ENCODE measurements at places on chromosomes 7 and 10.

DNA sequence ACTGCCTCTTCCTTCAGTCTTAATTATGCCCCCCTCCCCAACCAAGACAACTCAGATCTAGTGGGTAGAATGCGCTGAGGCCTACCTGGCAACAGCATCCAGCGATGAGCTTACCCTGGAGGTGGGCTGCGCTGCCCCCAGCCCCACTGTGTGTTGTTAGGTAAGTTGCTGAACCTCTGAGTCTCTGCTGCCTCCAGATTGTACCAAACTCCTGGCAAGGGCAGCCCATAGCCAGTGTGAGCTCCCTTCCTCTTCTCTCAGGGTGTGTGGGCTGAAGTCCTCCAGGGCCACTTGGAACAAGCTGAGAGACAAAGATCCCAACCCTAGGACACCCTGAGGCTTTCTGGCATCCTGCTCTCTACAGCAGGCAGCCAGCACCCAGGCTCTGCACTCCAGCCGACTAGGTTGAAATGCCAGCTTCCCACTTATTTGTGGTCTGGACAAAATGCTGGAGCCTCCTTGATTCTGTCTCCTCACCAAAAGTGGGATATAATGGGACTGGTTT lies 135.3 kb downstream of the ARHGAP22 start:
- DNase-seq = no peak

GRCh38 chr7:150586068-150586784 lies 19.0 kb downstream of the GIMAP4 start:
- DNase-seq = no peak

GRCh38 chr7:915291-916218 lies 38.9 kb downstream of the ADAP1 start:
- no peak for DNase-seq

DNA sequence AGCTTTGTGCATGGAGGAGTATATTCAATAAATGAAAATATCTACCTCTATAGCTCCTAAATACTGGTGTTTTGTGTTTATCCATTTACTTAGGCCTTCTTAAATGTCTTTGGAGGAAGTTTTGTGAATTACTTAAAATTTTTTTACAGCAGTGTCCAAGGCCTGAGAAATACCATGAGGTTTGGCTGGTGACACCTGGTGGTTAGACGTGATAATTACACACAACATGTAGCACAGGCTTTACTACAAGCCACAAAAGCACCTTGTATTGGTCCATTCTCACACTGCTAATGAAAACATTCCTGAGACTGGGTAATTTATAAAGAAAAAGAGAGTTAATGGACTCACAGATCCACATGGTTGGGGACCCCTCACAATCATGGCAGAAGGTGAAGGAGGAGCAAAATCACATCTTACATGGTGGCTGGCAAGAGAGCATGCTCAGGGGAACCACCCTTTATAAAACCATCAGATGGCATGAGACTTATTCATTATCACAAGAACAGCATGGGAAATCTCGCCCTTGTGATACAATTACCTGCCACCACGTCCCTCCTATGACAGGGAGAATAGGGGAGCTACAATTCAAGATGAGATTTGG lies 20.6 kb downstream of the HYAL4 start:
- DNase-seq = peak; percentile 54

- DNase-seq = peak; percentile 25
Measured at GRCh38 chr7:142632271-142633134, 116.8 kb upstream of the PRSS1 start.

GRCh38 chr10:10847387-10847786 lies 170.3 kb upstream of the CELF2 start:
- DNase-seq = no peak

DNA sequence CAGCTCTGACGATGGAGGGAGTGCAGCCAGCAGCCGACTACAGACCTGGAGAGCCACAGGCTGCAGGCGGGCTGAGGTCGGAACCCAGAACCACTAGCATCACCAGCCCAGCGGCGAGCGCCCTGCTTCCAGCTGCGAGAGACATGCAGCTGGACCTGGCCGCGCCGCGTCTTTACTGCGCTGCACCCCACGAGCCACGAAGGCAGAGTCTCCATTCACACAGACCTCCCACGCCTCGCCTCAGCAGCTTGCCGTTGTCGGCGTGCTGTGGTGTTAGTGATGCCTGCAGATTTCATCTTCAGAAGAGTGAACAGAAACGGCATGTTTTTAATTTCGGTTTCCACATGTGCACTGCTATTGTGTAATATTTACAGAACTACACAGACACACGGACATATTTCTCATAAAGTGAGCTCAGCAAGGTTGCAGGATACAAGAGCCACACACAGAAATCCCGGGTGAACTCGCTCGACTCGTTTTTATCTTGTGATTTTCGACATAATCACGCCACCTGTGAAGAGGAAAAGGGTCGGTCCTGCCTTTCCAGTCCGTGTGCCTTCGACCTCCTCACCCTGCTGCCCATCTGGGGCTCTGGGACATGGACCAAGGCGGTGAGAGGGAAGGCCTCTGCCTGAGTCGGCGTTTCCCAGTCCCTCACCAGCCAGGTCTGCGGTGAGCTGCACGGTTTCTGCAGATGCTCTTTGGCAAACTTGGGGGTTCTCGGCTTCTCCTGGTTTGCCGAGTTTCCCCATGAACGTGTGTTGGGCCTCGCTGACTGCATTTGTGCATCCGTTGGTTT lies 252.2 kb downstream of the ELFN1 start:
- DNase-seq = peak; percentile 77

DNA sequence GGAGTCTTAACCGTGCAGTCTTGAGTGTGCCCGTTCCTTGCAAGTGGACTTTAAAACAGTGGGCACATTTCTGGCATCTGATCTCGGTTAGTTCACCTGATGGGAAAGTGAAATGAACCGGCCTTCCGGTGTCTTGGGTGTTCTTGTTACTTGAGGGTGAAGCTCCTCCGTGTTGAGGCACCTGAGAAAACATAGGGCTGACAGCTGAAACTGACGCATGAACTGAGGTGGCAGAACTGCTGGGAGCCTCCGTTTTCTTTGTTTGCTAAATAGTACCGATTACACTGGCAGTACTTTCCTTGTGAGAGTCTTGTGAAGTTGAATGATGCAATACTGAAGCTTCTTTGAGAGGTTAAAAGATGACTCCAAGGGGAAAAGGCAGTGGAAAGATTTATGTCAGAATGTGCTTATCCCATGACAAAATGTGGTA lies 62.8 kb upstream of the SAMD8 start:
- DNase-seq = no peak

GRCh38 chr10:49649936-49650723 lies 29.3 kb upstream of the C10orf53 start:
- no peak for DNase-seq

- no peak for DNase-seq
Measured at GRCh38 chr7:110733221-110733620, 357.7 kb upstream of the LRRN3 start.

GRCh38 chr10:122521011-122521410 lies 39.5 kb upstream of the DMBT1 start:
- DNase-seq = no peak

DNA sequence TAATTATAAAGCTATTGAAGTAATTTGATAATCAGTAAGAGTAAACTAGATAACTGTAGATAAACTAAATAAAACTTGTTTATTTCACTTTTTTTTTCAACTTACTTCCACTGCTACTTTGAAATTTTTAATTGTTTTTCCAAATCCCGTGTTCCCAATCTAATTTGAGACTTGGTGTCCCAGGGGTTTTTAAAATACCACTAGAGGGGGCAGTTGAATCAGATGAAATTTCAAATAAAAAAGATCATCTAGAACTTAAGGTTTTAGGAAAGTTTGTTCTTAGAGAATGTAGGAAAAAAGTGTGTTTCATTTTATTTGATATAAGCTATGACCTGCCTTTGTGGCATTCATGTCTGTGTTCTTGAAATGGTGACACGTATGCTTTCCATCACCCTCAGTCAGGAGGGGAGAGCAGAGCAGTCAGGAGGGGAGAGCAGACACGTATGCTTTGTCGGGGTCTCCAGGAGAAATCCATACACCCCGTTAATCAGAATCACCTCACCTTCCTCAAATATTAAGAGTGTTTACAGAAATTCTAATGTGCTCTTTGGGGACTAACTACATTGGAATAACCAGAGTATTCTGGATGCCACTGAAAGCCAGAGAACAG lies 49.9 kb downstream of the C10orf67 start:
- no peak for DNase-seq

DNA sequence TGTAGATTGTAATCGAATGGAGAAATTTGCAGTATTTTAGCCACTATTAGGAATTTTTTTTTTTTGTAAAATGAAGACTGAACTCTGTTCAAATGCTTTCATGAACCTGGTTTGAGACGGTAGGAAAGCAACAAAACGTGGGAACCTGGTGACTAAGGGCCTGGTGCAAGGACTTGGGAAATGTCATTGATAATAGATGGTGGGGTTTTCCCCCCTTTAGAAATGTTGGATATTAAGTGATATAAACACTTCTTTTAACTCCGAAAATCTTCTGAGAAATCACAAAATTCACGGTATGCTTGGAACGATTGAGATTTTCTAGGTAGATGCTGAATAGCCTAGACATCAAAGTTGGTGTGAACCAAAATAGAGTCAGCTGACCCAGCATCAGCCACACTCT lies 6.4 kb downstream of the IFIT2 start:
- no peak for DNase-seq

DNA sequence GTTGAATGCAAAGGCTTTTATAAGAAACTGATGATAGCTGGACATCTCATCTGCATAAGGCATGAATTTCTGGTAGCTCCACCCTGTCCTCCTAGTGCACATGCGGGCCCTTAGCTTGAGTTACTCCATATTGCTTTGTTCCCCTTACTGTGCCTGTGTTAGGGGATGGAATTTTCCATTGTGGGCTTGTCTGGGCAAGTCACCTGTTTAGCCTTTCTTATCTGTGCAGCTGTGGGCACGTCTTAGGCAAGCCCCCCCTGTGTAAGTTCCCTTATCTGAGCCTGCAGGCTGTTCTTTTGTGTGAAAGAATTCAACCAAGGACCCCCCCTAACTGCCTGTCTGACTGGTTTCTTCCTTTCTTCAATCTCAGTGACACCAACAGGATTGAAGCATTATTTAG lies 14.5 kb upstream of the CROT start:
- no peak for DNase-seq

DNA sequence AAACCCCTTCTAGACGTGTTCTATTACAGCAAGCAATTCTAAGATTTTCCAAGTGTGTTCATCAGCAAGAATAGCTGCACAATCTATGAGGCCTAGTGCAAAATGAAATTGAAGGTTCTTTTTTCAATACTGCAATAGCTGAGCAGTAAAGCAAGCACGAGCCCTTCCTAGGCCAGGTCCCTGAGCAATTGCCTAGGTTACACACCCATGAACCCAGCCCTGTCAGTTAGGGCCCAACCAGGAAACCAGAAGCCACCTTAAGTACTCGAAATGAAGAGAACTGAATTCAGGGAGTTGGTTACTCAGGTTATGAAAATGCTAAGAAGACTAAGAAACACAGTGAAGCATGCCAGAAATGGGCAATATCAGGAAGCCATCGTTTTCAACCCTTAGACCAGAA lies 52.0 kb upstream of the VWC2 start:
- no peak for DNase-seq

DNA sequence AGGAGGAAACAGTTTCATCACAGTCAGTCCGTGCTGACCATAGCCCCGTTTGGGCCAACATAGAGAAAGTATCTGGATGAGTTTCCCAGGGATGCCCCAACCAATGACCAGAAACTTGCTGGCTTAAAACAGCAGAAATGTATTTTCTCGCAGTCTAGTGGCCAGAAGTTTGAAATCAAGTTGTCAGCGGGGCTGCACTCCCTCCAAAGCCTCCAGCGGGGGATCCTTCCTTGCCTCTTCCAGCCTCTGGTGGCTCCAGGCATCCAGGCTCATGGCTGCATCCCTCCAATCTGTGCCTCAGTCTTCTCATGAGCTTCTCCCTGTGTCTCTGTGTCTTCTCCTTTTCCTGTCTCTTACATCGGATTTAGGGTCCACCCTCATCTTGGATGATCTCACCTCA lies 89.6 kb upstream of the CTBP2 start:
- DNase-seq = no peak

- DNase-seq = no peak
Measured at GRCh38 chr10:21100190-21100589, 203.1 kb upstream of the NEBL start.

- DNase-seq = no peak
Measured at GRCh38 chr10:124362568-124362967, 56.2 kb downstream of the OAT start.

GRCh38 chr10:105102977-105103376 lies 461.9 kb downstream of the SORCS3 start:
- no peak for DNase-seq

- no peak for DNase-seq
Measured at GRCh38 chr10:80186364-80187012, 18.8 kb downstream of the ANXA11 start.

GRCh38 chr10:114281461-114281860 lies 42.4 kb downstream of the VWA2 start:
- no peak for DNase-seq

DNA sequence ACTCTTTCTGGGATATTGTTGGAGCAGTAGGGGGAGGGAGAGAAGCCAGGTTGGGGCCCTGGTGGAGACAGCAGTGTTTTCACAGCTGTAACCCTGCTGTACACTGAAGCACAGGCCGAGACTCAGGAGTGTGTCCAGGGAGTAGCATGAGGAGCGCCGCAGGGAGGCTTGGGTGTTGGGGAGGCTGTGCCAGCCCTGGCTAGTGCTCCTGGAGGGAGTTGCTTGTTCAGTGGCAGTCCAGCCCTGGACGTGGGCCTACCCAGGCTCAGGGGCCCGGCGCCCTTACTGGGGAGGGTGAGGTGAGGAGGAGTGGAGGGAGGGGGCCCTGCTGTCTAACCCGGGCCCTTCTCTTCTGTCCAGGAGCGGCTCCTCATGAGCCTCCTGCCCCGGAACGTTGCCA lies 35.9 kb downstream of the ADCY1 start:
- DNase-seq = no peak

GRCh38 chr7:78017591-78018100 lies 219.1 kb downstream of the PHTF2 start:
- DNase-seq = no peak

Data from LNCaP clone FGC (cell line).